ENCODE measurements at places on chromosomes 4 and X.

GRCh38 chr4:122090989-122091388 lies 61.1 kb upstream of the BLTP1 start:
- DNase-seq, result no peak

- no peak for DNase-seq
Observed at GRCh38 chrX:120677004-120677652, 47.3 kb upstream of the C1GALT1C1 start.

DNA sequence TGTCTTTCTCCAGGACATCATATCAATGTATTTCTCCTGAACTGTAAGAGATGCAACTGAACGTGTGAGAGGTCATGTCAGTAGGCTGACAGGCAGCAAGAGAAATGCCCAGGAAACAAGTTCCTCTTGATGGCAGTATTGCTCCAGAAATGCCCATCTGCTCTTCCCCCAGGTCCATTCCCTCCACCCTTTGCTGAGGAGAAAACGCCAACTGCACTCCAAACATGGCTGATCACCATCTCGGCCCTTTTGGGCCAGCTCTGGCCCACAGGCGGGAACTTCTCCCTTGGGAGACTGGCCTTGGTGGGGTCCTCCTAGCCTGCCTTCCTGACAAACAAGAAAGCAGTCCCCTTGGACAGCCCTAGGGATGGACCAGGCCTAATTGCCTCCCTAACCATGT lies 276.5 kb upstream of the AGTR2 start:
- no peak for DNase-seq

- DNase-seq, result no peak
Observed at GRCh38 chrX:68652326-68653170, 5.1 kb downstream of the STARD8 start.

DNA sequence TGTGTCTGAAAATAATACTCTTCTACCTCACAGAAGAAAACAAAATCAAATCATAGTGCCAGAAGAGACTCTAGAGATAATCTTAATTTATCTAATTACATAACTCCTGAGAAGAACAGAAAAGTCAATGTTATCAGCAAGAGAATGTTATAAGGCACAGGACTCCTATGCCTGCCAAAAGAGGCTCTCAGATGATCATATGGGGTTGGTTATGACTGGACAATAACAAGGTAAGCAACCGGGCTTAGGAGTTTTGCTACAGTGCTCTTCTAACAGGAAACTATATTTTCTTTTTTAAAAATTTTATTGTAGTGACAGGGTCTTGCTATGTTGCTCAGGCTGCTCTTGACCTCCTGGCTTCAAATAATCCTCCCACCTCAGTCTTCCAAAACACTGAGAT lies 3.5 kb upstream of the C4orf17 start:
- no peak for DNase-seq

GRCh38 chr4:86536151-86536550 lies 58.0 kb upstream of the PTPN13 start:
- DNase-seq, result no peak

DNA sequence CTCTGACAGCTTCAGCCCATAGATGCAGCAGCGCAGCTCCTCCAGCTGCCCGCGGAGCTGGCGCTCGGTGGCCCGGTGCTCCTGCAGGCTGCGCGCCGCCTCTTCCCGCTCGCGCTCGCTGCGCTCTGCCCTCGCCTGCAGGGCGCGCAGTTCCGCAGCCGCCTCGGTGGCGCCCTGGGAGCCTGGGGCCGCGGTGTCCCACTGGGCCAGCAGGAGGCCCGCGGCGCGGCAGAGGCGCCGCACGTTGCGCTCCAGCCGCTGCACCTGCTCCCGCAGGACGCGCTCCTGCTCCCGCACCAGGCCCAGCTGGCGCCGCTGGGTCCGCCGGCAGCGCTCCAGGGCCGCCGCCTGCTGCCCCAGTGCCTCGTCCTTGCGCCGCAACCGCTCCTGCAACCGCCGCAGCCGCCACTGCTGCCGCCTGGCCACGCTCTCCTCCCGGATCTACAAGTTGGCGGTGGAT lies 10.1 kb downstream of the C4orf50 start:
- no peak for DNase-seq

- no peak for DNase-seq
Observed at GRCh38 chr4:132169660-132170059, 979.4 kb upstream of the PCDH10 start.

DNA sequence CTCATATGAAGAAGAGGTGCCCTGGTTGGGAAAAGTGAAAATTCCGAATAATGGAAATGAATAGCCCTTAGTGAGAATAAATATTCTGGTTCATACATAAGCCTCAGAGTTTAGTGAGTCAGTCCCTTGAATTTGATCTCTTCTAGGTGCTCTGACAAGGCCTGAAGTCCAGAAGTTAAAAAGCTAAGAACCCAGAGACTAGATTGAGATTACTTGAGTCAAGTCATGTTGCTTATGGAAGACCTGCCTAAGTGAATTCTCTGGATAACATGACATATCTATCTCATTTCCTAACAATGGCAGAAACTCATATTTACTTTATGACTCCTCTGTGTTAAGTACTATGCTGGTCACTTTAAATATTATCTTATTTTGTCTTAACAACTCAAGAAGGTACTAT lies 10.5 kb upstream of the PRSS48 start:
- no peak for DNase-seq

GRCh38 chrX:131970347-131970746 lies 52.8 kb upstream of the STK26 start:
- DNase-seq, result peak; percentile 1

- DNase-seq, result no peak
Observed at GRCh38 chrX:2642791-2643190, 48.3 kb upstream of the CD99 start.

- no peak for DNase-seq
Observed at GRCh38 chr4:134328741-134329140, 127.2 kb upstream of the PABPC4L start.

- DNase-seq, result peak; percentile 81
Observed at GRCh38 chr4:80125252-80126177, 52.5 kb upstream of the ANTXR2 start.

GRCh38 chr4:7584098-7584497 lies 149.4 kb upstream of the PSAPL1 start:
- no peak for DNase-seq

DNA sequence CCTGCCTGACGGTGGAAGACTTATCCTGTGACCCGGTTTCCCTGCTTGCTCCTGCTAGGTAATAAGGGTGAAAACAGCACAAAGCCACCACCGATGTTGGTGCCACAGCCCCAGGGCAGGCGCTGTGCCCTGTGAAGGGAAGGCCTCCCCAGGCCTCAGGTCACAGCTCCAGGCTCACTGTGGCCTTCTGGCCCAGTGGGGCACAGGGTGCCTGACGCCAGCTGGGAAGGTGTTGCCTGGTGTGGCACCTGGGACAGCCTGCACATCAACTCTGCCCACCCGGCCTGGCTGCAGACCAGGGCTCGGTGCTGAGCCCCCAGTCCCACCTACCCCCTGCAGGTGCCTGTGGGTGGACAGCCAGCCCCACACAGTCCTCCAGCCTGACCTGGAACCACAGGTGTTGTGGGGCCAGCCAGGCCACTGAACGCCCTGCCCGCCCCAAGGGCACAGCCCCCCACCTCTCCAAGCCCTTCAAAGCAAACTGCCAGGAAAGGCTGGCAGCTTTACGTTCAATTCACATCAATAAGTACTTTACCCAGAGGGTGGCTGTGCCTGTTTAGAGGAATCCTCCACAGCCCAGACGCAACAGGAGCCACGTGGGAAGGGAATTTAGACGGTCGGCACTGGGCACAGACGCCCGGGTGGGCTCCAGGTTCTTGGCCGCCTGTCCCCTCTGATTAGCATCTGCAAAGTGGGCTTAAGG lies 54.3 kb downstream of the ZFYVE28 start:
- no peak for DNase-seq

- no peak for DNase-seq
Observed at GRCh38 chr4:19309378-19309777, 942.3 kb upstream of the SLIT2 start.

DNA sequence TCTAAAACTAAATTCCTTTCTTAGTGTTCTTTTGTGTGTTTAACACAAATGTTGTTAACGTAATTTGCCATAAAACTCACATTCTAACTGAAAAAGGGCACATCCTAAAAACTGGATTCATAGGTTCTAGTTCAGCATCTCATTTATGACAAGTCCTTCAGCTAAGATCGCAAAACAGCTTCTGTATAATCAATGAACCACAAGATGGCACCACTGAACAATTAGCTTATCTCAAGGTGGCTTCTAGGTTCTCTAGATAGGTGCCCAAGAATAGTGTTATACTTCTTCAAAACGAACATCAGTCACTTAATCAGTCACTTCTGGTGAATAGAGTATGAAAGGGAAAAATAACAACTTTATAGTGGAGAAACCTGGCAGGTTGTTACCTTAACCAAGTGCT lies 54.3 kb downstream of the NRK start:
- no peak for DNase-seq

DNA sequence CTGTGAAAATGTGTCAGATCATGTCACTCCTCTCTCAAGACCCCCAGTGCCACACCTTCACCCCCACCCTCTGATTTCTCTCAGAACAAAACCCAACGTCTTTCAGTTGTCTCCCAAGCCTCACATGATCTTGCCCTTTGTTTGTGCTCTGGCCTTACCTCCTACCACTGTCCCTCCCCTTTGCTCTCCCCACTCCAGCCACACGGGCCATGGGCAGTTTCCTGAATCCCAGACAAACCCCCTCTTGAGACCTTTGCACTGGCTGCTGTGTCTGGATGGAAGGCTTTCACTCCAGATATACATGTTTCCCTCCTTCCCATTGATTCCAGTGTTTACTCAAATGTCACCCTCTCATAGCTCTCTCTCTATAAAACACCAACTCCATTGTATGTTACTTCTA lies 3.6 kb upstream of the CENPE start:
- no peak for DNase-seq

DNA sequence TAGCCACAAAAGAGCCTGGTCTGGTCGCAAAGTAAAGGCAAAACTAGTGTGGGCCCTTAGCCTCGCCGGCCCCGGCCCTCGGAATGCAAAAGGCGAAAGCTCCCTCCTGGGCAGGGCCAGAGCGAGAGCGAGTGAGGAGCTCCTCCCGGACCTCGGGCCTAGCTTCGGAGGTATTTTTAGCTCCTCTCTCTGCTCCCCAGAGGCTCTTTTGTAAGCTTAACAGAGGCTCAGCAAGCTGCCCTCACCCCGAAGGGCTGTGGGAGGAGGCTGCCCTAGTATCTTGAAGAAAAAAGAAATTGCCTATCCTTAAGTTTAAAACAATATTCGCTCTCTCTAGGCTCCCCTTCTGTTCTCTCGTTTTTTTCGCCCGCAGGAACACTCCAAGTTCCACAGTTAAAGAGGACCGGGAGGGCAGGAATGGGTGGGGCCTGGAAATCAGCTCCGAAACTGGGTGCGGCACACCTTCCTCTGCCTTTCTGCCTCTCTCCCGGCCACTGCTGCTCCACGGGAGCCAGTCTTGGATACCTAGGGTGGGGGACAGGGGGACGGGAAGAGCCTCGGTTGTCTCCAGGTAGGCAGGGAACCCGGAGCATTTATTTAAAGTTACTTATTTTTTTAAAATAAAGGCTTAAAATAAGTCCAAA lies 12.1 kb downstream of the HAND2 start:
- no peak for DNase-seq

- no peak for DNase-seq
Observed at GRCh38 chrX:101383679-101384205, 2.2 kb downstream of the BTK start.

- no peak for DNase-seq
Observed at GRCh38 chr4:41670530-41670929, 78.0 kb downstream of the PHOX2B start.

GRCh38 chrX:29257521-29257920 lies 670.3 kb downstream of the IL1RAPL1 start:
- no peak for DNase-seq

- no peak for DNase-seq
Observed at GRCh38 chrX:120575379-120576114, 14.8 kb upstream of the CUL4B start.

GRCh38 chr4:151729731-151730559 lies 30.9 kb downstream of the GATB start:
- DNase-seq, result no peak

GRCh38 chr4:150582146-150582872 lies at the start of gene MAB21L2:
Gene MAB21L2, plus strand, starts transcription at chr4:150582151. Its CDS starts 879 bp downstream, at chr4:150583030.
- no peak for DNase-seq

DNA sequence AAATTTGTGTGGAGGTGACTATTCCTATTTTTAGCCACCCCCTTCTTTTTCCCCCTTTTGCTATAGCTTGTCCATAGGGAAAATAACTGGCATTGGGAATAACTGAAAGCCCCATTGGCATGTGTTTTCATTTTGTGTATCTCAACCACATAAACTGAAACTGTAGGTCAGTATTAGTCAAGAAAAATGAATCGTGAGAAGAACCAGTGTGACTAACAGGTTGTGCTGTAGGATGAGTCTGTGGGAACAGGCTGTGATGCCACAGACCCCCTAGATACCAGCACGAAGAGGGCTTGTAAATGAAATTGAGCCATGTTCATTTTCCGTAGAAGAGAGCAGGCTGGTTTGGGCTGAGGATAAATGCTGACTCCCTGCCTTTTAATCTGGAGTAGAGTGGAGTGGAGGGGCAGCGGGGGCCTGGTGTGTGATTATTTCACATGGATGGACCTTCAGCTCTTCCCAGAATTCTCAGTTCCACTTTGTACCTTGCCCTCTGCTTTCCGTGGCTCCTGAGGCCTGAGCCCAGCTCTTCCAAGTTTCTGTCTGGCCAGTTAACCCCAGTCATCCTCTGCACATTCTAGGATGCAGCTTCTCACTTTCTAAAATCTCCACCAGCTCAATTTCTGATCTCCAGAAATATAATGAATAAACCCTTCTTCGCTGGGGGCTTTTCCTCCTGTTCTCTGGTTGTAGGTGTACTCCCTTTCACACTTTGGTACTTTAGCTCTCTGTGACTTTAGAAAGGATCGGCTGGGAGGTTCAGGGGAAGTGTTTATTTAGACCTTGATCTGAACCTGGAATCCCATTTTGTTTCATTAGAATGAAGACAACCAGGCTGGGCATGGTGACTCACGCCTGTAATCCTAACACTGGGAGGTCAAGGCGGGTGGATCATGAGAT lies 37.3 kb downstream of the DCUN1D4 start:
- no peak for DNase-seq

Measured in CD4-positive, alpha-beta T cell treated with Interleukin-17A for 1 hour (primary cell).